Uterus (tissue), 4 donors: ENCODE measurements at places on chromosomes 3 and 15. TPM values are rescaled to one million over a fixed set of nuclear protein-coding genes. Genes with fewer than 3 reads are reported as not detected.
A peak's percentile ranks its signal among the peaks of the same experiment; 100 is the strongest.

Gene FAH
- total RNA-seq, result 29.0 TPM

Gene CCDC54
- total RNA-seq, result not detected

Gene DNAH1
- total RNA-seq, result 5.9 TPM

Gene GNB4
- total RNA-seq, result 18.2 TPM

Gene ZNF662
- 7.2 TPM for total RNA-seq

GRCh38 chr3:187976365-187976900, 177.5 kb upstream of the LPP start:
- H3K27ac ChIP-seq, result no peak overlapping the region
- no peaks in the 10 kb centered on the region for H3K27me3 ChIP-seq
- no peak overlapping the region for H3K4me3 ChIP-seq
- no peaks in the 10 kb centered on the region for H3K36me3 ChIP-seq
- no peaks in the 10 kb centered on the region for H3K4me1 ChIP-seq

- no peak overlapping the region for H3K27ac ChIP-seq
- H3K27me3 ChIP-seq, result no peaks in the 10 kb centered on the region
- no peaks in the 10 kb centered on the region for H3K4me1 ChIP-seq
- no peak overlapping the region for H3K4me3 ChIP-seq
- H3K36me3 ChIP-seq, result no peaks in the 10 kb centered on the region
- no peak for DNase-seq
These were observed 164.8 kb upstream of the NUDT16 start for GRCh38 chr3:131216801-131217200.

DNA sequence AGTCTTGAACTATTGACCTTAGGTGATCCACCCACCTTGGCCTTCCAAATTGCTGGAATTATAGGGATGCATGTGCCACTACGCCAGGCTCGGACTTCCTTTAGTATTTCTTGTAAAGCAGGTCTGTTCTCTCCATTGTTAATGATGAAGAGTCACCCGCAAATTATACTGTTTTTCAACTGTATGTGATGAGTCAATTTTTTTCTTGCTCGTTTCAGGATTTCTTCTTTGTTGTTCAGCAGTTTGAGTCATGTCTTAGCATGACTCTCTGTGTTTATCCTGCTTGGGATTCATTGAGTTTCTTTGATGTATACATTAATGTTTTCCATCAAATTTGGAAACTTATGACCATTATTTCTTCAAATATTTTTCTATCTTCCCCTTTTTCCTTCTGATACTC, 28.9 kb downstream of the GRAMD1C start:
- no peaks in the 10 kb centered on the region for H3K27me3 ChIP-seq
- H3K36me3 ChIP-seq, result no peaks in the 10 kb centered on the region
- H3K4me3 ChIP-seq, result no peak overlapping the region

DNA sequence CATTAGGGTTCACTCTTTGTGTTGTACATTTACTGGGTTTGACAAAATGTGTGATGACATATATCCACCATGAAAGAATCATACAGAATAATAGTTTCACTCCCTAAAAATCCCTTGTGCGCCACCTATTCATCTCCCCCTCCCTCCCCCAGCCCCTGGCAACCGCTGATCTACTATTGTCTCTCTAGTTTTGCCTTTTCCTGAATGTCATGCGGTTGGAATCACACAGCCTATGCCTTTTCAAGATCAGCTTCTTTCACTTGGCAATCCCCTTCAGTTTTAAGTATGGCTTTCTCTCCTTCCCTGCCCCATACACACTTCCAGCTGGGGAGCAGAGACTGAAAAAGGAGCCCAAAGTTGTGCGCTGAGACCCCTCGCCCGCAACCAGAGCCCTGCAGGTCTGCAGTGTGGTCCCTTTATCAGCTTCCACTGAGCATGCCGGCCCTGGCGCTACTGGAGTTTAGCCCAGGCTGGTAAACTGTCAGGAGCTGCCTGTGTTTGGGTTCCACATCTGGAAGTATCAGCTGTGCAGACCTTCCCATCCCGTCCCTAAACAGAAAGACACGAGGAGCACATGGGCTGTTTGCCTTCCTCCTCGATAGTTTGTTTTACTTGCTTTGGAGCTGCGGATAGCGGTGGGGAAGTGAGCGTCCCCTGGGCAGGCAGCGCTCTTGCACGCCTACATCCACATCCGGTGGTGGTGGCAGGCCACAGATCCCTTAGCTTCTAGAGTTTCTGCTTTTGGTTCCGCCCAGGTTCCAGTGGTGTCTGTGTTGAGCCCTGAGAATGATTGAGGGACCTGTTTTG, 12.3 kb downstream of the BOC start:
- H3K27ac ChIP-seq, result peak overlapping the region; percentile 74
- no peak for DNase-seq
- no peaks in the 10 kb centered on the region for H3K27me3 ChIP-seq
- peaks cover 32% of the 10 kb centered on the region for H3K4me1 ChIP-seq
- H3K4me3 ChIP-seq, result no peak overlapping the region

- H3K36me3 ChIP-seq, result no peaks in the 10 kb centered on the region
- H3K4me3 ChIP-seq, result no peak overlapping the region
- DNase-seq, result no peak
- peaks cover 8% of the 10 kb centered on the region for H3K4me1 ChIP-seq
These were observed 14.2 kb downstream of the BAHD1 start for GRCh38 chr15:40454904-40455391.

- H3K27me3 ChIP-seq, result no peaks in the 10 kb centered on the region
- no peak overlapping the region for H3K4me3 ChIP-seq
- DNase-seq, result peak; percentile 14
- H3K36me3 ChIP-seq, result no peaks in the 10 kb centered on the region
- H3K27ac ChIP-seq, result no peak overlapping the region
- H3K4me1 ChIP-seq, result no peaks in the 10 kb centered on the region
These were observed 73.8 kb downstream of the AAGAB start for GRCh38 chr15:67180514-67181191.

- DNase-seq, result no peak
- H3K36me3 ChIP-seq, result no peaks in the 10 kb centered on the region
- no peaks in the 10 kb centered on the region for H3K4me1 ChIP-seq
- no peaks in the 10 kb centered on the region for H3K27me3 ChIP-seq
- no peak overlapping the region for H3K4me3 ChIP-seq
These were observed 82.9 kb downstream of the MYO9A start for GRCh38 chr15:72034859-72035650.

- no peaks in the 10 kb centered on the region for H3K36me3 ChIP-seq
- no peaks in the 10 kb centered on the region for H3K4me1 ChIP-seq
- no peaks in the 10 kb centered on the region for H3K27me3 ChIP-seq
- DNase-seq, result no peak
- H3K4me3 ChIP-seq, result no peak overlapping the region
- H3K27ac ChIP-seq, result no peak overlapping the region
These were observed 81.3 kb downstream of the CHL1 start for GRCh38 chr3:277873-278272.

GRCh38 chr3:94106268-94106667, 43.4 kb downstream of the NSUN3 start:
- no peaks in the 10 kb centered on the region for H3K4me1 ChIP-seq
- H3K27ac ChIP-seq, result no peak overlapping the region
- DNase-seq, result no peak
- no peaks in the 10 kb centered on the region for H3K27me3 ChIP-seq
- no peak overlapping the region for H3K4me3 ChIP-seq

GRCh38 chr15:41577863-41578735, 19.1 kb downstream of the TYRO3 start:
- H3K27ac ChIP-seq, result no peak overlapping the region
- no peaks in the 10 kb centered on the region for H3K4me1 ChIP-seq
- H3K27me3 ChIP-seq, result no peaks in the 10 kb centered on the region
- no peaks in the 10 kb centered on the region for H3K36me3 ChIP-seq
- H3K4me3 ChIP-seq, result no peak overlapping the region
- DNase-seq, result no peak

GRCh38 chr3:52299879-52300611, 12.4 kb downstream of the GLYCTK start:
- no peaks in the 10 kb centered on the region for H3K36me3 ChIP-seq
- no peaks in the 10 kb centered on the region for H3K4me1 ChIP-seq
- H3K27me3 ChIP-seq, result no peaks in the 10 kb centered on the region
- H3K27ac ChIP-seq, result no peak overlapping the region
- DNase-seq, result no peak

GRCh38 chr3:50275996-50276761, 2.7 kb upstream of the LSMEM2 start:
- no peak overlapping the region for H3K27ac ChIP-seq
- peak; percentile 19 for DNase-seq
- no peaks in the 10 kb centered on the region for H3K36me3 ChIP-seq
- H3K27me3 ChIP-seq, result no peaks in the 10 kb centered on the region

GRCh38 chr3:105801397-105801796, 67.4 kb downstream of the CBLB start:
- DNase-seq, result no peak
- H3K27ac ChIP-seq, result no peak overlapping the region
- no peak overlapping the region for H3K4me3 ChIP-seq
- H3K27me3 ChIP-seq, result no peaks in the 10 kb centered on the region
- H3K4me1 ChIP-seq, result no peaks in the 10 kb centered on the region

GRCh38 chr3:107206945-107207344, 170.3 kb upstream of the CCDC54 start:
- H3K4me3 ChIP-seq, result no peak overlapping the region
- peak overlapping the region; percentile 65 for H3K27ac ChIP-seq
- H3K36me3 ChIP-seq, result no peaks in the 10 kb centered on the region
- DNase-seq, result no peak

DNA sequence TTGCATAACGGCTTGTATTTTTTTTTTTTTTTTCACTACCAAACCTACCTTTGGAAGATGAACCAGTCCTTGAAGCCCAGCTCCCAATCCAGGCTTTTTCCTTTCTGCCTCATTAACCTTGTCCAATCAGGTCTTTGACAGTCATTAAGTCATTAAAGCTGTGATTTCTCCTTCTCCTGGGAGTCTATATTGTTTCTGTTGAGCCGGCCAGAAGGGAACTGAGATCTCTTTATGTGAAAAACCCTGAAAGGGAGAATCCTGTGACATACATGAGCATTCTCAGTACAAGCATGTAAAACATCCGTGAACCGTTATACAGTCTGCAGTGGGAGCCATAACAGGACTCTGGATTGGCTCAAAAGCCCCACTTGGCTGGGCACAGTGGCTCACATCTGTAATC, 40.0 kb downstream of the ZNF589 start:
- no peak overlapping the region for H3K4me3 ChIP-seq
- no peak overlapping the region for H3K27ac ChIP-seq
- no peaks in the 10 kb centered on the region for H3K4me1 ChIP-seq
- DNase-seq, result no peak
- H3K36me3 ChIP-seq, result no peaks in the 10 kb centered on the region
- no peaks in the 10 kb centered on the region for H3K27me3 ChIP-seq

DNA sequence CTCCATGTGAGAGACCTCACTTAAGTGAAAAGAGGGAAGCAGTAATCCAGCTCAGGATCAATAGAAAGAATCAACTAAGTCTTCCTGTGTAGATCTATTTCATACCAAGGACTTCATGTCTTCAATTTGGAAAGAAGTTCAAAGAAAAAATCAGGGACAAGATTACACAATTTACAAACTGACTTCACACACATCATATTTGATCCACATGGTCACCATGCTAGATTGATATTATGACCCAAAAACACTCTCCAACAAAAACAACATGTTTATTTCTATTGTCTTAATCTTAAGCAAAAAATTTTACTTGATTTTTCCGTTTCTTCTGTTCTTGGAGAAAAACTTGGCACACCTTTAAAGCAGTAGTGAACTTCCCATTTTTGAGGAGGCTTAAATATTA, 76.3 kb downstream of the THBS1 start:
- no peak overlapping the region for H3K27ac ChIP-seq
- H3K4me1 ChIP-seq, result no peaks in the 10 kb centered on the region
- H3K36me3 ChIP-seq, result no peaks in the 10 kb centered on the region
- DNase-seq, result no peak

- H3K27me3 ChIP-seq, result no peaks in the 10 kb centered on the region
- no peaks in the 10 kb centered on the region for H3K36me3 ChIP-seq
- H3K27ac ChIP-seq, result no peak overlapping the region
- no peaks in the 10 kb centered on the region for H3K4me1 ChIP-seq
- DNase-seq, result no peak
These were observed 421.0 kb upstream of the CNTN4 start for GRCh38 chr3:1677576-1678156.
